ENCODE measurements at places on chromosomes 5 and 9.

DNA sequence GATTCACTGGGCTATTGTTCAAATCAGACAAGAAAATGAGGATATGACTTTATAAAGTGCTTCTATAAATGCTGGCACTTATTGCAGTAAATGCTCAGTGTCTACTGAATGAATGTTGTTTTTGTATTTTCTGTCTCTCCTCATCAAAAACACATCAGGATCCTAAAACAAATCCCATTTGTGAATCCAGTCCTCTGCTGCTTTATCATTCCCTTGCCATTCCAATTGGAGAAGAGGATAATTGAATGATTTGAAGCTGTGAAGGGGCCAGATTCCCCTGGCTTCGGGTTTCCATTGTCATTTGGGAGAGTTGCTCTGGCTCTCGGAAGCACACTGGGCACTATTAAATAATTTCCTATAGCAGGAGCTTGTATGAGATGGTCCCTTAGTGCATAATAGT, 666.8 kb downstream of the ACTL7B start:
- DNase-seq: no peak

GRCh38 chr9:136916330-136917184, 28.0 kb downstream of the FBXW5 start:
- no peak for DNase-seq

DNA sequence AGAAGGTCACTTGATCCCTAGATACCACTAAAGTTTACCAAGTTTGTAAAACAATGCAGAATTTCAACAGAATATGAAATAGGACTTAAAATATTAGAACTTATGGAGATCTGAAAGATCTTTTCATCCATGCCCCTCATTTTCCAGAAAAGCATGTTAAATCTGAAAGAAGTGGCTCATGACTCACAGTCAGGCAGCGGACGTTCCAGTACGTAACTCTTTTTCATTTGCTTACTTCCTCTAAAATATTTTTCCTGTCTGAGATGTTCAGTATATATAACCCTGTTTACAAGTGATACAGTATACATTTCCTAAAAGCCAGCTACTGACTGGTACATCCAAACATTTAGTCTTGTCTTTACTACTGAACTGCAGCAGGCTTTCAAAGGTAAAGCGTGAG, 22.3 kb downstream of the FBXW2 start:
- DNase-seq: no peak

DNA sequence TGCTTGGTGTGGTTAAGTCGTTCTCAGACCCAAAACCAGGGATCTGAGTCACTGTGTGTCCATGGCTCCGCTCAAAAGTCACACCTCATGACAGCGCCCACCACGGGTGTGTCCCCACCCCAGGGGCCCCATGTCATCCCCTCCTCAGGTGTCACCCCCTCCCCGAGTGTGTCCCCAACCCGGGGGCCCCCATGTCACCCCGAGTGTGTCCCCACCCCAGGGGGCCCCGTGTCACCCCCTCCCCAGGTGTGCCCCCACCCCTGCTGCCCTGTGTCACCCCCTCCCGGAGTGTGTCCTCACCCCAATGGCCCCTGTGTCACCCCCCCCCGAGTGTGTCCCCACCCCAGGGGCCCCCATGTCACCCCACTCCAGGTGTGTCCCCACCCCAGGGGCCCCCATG, 5.1 kb downstream of the LRRC14B start:
- no peak for DNase-seq

DNA sequence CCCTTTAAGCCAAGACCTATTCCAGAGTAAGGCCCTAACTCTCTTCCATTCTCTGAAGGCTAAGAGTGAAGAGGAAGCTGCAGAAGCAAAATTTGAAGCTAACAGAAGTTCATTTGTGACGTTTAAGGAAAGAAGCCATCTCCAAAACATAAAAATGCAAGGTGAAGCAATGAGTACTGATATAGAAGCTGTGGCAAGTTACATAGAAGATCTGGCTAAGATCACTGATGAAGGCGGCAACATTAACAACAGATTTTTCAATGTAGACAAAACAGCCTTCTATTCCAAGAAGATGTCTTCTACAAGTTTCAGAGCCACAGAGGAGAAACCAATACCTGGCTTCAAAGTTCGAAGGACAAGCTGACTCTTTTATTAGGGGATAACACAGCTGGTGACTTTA, 1143.4 kb downstream of the CDH12 start:
- no peak for DNase-seq

DNA sequence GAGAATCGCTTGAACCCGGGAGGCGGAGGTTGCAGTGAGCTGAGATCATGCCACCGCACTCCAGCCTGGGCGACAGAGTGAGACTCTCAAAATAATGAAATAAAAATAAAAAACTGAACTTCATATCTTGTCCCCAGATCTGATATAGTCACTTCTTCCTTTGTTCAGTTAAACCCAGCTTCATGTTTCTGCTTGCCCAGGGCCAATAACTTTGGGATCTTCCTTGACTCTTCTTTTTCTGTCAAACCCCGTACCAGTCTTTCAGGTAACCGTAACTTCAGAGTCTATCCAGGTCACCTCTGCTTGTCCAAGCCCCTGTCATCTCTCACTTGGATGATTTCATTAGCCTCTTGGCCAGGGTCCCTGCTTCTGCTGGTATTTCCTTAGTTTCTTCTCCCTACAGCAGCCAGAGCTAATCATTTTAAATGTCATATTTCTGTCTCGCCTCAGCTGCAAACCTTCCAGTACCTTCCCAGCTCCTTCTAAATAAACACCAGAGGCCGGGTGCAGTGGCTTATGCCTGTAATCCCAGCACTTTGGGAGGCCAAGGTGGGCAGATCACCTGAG, 19.7 kb upstream of the ABL1 start:
- DNase-seq: no peak

DNA sequence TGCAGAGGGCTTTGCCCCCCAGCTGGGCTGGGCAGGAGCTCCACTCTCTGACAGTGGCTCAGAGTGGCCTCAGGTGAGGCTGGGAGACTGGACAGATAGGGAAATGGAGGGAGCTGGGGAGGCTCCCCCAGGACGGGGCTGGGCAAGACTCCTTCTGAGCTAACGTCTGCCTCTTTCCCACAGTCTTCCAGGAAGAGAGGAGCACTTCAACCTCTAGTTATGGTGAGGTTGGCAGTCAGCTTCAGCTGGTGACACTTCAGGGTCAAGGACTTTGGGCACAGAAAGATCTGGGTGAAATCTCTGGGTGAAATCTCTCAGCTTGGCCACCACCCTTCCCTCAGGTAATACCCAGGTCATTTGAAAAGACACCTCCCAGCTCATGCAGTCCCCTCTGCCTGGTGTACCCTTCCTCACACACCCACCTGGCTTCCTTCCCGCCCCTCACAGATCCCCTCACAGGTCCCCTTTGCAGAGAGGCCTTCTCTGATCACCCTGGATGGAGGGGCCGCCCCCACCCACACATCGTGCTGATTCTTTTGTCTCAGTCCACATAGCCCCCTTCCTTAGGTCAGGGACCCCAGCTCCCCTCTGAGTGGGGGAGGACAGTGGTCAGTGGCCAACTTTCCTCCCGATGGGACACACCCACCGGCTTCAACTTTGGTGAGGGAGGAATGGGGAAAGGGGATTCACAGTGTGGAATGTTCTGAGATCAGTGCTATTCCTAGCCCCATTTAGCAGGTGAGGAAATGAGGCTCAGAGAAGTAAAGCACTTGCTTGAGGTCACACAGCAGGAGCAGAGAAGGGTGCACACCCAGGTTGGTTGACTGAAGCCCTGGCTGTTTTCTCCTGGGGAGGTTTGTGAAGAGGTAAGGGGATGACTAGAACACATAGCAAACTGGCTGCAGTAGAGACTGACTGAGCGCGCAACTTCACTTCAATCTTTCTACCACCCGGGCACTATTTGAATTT, 15.8 kb upstream of the NEURL1B start:
- no peak for DNase-seq

DNA sequence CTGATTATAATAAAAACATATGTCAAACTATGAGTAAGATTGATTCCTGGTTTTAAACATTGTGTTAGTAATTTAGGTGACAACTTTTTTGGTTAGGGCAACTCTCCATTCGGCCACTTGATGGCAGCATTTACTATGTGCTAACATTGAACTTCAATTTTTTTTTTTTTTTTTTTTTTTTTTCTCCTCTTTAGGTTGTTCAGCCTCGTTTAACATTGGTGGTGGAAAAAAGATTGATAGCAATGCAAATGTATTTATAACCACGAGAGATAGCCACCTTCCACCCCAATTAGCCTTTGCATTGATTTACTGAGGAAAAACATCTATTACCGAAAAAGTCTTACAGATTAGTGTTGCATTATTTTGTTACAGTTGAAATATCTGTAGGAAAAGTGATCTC, 159.1 kb downstream of the CSNK1G3 start:
- DNase-seq: no peak

GRCh38 chr9:136572003-136572827, 26.4 kb upstream of the NOTCH1 start:
- DNase-seq: no peak

GRCh38 chr5:160439205-160439600, 17.5 kb downstream of the PTTG1 start:
- DNase-seq: peak; percentile 83

GRCh38 chr9:128211186-128211980, 8.2 kb downstream of the DNM1 start:
- DNase-seq: no peak

DNA sequence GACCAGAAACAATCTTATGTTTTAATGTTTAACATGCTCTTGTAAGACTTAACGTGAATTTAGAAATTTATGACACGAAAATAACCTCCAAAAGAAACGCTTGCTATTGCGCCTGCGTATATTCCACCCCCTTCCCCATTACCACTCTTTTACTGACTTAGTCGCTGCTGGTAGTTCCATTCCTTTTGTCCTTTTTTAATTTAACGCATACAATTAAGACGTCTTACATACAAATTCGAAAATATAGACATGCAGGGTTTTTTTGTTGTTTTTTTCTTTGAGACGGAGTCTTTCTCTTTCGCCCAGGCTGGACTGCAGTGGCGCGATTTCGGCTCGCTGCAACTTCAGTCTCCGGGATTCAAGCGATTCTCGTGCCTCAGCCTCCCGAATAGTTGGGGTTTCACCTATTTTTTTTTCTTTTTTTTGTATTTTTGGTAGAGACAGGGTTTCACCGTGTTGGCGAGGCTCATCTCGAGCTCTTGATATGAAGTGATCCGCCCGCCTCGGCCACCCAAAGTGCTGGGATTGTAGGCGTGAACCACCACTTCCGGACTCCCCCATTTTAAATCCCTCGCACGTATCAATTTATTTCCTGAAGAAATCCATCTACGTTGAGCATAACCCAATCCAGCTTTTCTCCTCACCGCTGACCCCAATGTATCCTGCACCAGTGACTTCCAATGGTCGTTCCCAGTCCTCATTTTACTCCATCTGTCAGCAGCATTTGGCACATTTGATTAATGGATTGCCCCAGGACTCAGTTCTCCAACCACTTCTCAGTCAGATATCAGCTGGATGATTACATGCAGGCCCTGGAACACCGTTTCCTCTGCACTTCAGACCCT, 684 bp upstream of the MED7 start:
- no peak for DNase-seq

DNA sequence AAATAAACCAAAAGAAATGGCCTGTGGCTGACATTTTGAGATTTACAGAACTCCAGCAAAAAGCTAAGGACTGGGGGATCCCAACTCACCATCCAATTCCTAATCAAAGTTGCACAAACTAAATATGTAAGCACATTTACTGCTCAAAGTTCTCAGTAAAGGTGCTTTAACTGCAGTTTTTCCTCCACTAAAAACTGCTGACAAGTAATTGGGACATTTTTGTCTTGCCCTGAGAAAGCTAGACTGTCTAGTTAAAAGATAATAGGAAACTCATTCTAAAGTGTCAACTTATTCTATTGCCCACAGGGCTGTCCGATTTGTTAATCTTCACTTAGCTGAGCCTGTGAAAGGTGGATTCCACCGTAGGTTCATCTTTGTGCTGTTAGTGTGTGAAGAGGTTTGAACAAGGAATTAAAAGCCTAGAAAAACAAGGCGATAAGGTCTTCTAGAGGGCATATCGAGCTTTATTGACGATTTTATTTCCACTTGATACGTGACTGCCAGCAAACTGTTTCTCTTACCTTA, 1.0 kb downstream of the DOCK8 start:
- DNase-seq: no peak

DNA sequence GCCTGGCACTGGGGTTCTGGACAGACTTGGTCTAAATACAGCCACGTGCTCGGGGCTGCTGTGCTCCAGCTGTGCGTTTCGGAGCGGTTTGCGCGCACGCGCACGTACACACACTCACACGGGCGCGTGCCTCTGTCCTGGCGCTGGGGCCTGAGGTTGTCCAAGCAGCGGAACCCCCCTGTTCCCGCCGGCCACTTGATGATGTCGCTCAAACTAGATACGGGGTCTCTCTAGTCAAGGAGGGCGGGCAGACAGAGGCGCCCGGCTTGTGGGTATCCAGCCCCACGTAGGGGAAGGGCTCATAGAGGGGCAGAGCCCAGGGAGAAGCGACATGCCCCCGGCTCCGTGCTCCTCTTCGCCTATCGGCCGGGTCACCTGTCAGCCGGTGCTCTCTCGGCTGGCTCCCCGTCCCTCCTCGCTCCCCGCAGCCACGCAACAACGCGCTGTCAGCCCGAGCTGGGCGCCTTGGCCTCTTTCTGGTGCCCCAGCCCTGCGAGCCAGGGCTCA, 8.9 kb downstream of the NR2F1-AS1 start:
- no peak for DNase-seq
